Stimulated activated CD4-positive, alpha-beta T cell treated with anti-CD3 and anti-CD28 coated beads, TNF-alpha, amount 100 ng/mL, for 1 hour (primary cell): ENCODE measurements at places on chromosomes 7 and 10.

GRCh38 chr10:132306343-132306685 is 1.4 kb downstream of the STK32C start:
- no peak for DNase-seq

DNA sequence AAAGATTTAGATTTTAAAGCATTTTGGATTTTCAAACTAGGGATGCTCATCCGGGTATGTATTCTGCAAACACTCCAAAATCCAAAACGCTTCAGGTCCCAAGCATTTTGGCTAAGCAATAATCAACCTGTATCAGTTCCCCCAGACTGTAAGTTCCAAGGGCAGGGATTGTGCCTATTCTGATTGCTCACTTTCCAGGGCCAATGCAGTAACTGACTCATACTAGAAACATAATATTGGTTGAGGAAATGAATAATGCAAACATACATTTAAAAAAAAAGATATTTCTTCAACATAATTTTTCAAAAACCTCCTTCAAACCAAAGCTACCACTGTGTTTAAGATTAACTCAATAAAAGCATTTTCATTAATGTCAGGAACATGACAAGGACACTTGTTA is 69.5 kb downstream of the HIBADH start:
- no peak for DNase-seq

GRCh38 chr7:23470330-23471105 is at the start of gene IGF2BP3:
Gene IGF2BP3 (minus strand): TSS chr7:23470491. CDS start chr7:23470110, 381 bp downstream.
- DNase-seq, result no peak

GRCh38 chr10:124010563-124011131 is 82.8 kb downstream of the CHST15 start:
- DNase-seq, result no peak

- no peak for DNase-seq
These were observed 45.8 kb downstream of the FIGNL1 start for GRCh38 chr7:50404392-50404791.

DNA sequence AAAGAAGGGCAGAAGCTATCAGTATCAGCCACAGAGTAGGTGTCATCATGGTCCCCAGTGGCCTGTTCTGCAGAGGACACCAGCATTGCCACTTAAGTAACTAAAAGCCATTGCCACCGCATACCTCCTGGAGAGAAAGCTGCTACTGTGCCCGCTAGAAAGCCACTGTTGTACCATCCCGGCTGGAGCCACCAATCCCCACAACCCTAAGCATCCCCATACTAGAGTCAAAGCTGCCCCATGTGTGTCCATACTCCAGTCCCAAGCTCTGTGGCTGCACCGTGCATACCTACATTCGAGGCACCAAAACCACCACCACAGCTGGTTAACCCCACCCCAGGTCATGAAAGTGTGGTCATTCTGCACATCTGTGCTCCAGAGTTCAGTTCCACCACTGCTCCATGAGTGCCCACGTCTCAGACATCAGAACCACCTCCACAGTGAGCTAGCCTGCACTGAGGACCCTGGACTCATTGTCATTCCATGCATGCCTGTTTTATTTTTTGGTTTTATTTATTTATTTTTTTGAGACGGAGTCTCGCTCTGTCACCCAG is 9.5 kb upstream of the SEPTIN14 start:
- DNase-seq, result no peak

- DNase-seq, result no peak
These were observed 33.8 kb upstream of the ZFAND2A start for GRCh38 chr7:1193593-1194424.

DNA sequence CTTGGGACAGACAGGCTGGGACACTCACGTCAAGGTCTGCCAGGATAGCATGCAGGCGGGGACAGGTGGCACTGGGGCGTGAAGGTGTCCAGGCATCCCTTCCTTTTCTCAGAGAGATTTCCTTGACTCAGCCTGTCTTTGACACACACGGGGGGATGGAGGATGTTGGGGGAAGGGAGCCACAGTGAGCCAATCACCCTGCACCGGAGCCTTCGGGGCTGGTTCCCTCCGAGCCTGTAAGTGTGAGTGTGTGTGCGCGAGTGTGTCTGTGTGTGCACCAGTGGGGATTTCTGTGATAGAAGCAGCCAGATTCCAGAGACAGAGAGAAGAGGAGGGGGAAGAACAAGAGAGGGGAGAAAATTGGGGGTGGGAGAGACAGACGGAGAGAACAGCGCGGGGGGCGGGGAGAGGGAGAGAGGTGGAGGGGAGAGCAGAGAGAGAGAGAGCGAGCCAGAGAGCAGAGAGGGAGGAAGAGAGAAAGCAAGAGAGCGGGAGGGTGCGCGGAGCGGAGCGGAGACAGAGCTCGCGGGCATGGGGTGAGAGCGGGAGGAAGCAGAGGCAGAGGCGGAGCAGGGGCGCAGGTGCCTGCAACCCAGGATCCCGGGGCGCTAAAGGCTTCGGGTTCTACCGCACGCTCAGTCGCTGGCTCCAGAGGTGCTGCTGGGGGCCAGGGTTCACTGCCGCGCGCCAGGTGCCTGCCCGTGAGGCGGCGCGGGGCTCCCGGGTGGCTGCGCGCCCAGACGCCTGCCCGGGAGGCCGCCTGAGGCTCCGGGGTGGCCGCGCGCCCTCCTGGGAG is 466 bp upstream of the GPR26 start:
- DNase-seq, result no peak

DNA sequence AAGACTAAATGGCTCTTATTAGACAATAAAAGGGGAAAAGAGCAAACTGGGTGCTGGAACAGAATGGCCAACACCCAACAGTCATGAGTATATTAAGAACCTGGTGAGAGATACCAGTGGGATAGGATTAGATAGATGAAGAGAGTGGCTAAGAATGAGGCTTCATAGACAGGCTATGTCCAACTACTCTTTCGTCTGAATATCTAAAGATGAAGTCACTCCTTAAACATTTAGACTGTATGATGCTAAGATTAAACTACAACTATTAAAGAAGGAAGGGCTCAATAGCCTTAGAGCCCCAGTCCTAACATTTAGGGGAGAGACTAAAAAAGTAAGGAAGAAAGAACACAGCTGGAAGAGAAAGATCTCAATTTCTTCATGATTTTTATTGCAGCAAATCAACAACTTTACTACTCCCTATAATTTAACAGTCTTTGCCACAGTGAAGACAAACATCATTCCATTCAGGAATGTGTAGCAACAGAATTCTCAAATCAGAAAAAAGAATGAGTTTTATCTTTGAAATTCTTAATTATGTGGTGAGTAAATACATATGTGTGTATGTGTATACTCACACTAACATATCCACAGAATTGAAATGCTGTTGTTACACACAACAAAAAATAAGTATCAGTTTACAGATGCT is 45.6 kb downstream of the CACNA2D1 start:
- DNase-seq, result no peak

GRCh38 chr10:36789974-36790373 is 335.4 kb upstream of the ANKRD30A start:
- no peak for DNase-seq

DNA sequence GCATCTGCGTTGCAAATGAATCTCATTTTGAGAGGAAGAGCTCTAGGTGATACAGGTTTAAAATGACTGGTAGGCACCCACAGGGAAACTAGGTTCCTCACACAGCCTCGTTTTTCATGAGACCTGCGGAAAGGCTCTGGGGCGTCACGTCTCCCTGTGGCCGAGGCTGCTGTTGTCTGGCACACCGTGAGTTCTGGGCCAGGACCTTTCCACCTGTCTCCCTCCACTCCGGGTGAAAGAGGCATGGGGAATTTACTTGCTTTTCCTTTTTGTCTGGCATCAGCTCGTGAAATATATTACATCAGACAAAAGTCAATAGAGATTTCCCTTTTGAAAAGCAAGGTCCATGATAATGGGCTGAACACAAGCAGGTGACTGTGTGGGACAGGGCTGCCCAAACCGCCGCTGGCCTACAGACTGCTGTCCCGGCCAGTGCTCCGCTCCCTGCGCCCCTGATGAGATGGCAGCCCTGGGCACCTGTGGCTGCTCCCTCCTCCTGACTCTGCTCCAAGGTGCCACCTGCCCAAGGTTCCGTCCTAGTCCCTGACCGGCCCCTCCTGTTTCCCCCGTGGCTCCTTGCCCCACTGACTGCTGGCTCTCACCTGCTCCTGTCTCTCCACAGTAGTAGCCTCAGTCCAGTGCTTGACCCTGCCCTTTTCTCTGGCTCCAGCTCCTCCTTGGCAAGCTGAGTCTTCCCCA is 109.6 kb downstream of the NKX6-2 start:
- no peak for DNase-seq

- no peak for DNase-seq
These were observed 102.1 kb upstream of the RSU1 start for GRCh38 chr10:16919121-16919982.

DNA sequence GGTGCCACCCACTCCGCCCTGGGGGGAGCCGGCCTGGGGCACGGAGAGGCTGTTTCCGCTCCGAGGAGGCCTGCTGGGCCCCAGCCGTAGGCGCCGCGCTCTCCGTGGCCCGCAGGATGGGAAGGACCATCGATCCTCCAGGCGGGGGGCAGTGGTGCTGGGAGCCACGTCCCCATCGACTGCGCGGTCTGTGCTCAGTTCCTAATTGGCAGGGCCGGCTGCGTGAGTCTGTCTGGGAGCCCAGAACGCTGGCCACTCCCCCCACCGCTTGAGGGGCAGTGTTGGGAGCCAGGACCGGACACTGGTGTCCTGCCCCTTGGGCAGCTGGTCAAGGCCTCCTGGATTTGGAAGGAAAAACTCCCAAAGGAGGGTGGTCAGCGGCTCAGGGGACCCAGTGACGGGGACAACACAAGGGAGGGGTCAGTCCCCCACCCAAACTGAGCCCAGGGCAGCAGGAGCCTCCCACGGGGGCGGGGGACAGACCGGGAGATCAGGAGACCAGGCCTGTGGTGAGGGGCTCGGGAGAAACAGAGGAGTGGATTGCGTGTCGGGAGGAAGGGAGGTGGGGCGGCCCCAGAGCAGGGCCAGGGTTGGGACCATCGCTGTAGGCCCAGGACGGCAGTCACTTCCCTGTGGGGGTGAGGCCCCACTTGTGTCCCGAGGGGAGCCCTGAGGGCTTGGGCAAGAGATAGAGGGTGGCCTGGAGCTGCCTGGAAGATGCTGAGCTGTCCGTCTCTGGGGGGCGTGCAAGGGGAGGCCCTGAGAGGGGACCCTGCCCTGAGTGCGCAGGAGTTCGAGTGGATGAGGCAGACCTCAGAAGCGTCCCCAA is 89.0 kb downstream of the UNCX start:
- no peak for DNase-seq
